ENCODE measurements at places on chromosomes 4 and X. TPM values are rescaled to one million over a fixed set of nuclear protein-coding genes. Genes with fewer than 3 reads are reported as not detected.

The FGG gene
- total RNA-seq, result not detected

The KDM5C gene
- 94.9 TPM for total RNA-seq

The ESX1 gene
- not detected for total RNA-seq

The DGKK gene
- 0.18 TPM for total RNA-seq

The SCOC gene
- 40.7 TPM for total RNA-seq

The SLC38A5 gene
- 8.8 TPM for total RNA-seq

The PAGE2 gene
- not detected for total RNA-seq

The ZXDA gene
- total RNA-seq, result not detected

The RPS3A gene
- 2,466 TPM for total RNA-seq

The F8A1 gene
- 12.7 TPM for total RNA-seq

The FOXR2 gene
- not detected for total RNA-seq

GRCh38 chrX:148372925-148373324 is 127.5 kb upstream of the AFF2 start:
- H3K27ac ChIP-seq, result no peak overlapping the region
- DNase-seq, result no peak
- H3K4me3 ChIP-seq, result no peak overlapping the region
- H3K4me1 ChIP-seq, result no peaks in the 10 kb centered on the region

DNA sequence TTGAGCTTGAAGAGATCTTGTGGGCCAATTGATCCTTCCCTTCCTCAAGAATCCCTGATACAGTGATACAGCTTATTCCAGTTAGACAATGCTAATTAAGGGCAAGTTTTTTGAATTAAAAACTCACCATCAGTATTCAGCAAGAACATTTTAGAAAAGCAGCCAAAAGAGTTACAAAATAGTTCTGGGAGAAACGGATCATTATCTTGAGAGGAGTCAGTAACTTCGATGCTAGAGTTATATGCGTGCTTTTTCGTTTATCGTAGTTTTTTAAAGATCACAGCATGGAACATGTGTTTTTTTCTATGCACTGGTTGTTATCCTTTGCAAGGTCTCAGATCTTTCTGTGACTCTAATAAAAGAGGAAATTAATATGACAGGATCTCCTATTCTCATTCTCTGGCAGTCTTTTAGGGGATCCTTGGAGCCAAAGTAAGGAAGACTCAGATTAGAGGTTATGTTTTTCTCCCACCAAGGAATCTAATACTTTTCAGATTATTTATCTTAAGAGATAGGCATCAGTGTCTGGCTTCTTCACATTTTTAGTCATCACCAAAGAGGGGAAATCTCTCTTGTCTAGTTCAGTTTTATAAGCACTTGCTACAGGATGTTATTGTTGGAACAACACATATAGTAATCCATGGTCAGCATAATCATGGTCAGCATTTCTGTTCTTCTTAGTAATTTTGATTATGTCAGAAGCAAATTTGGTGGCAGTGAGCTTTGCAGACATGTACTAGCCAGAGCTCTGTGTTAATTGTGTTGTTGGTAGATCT is 109.7 kb downstream of the PDLIM5 start:
- H3K4me3 ChIP-seq, result no peak overlapping the region
- no peak overlapping the region for H3K27ac ChIP-seq
- no peak for DNase-seq
- H3K4me1 ChIP-seq, result no peaks in the 10 kb centered on the region
- no peaks in the 10 kb centered on the region for H3K27me3 ChIP-seq
- peaks cover 6% of the 10 kb centered on the region for H3K36me3 ChIP-seq

- peaks cover 24% of the 10 kb centered on the region for H3K4me1 ChIP-seq
- H3K36me3 ChIP-seq, result no peaks in the 10 kb centered on the region
- no peaks in the 10 kb centered on the region for H3K27me3 ChIP-seq
- no peak for DNase-seq
Observed at GRCh38 chr4:158172261-158173258, at the start of gene GASK1B. GASK1B (minus strand) TSS chr4:158173025; CDS start chr4:158171375, 1,650 bp downstream.

DNA sequence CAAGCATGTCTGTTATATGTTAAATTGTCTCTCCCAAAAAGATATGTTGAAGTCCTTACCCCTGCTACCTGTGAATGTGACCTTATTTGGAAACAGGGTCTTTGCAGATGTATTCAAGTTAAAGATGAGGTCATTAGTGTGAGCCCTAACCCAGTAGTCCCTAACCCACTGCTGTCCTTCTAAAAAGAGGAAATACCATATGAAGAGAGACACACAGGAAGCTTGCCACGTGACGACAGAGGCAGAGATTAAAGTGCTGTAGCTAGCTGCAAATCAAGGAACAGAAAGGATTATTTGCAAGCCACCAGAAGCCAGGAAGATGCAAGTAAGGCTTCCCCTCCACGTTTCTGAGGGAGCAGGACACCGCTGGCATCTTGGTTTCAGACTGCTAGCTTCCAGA is 150.1 kb downstream of the HNRNPD start:
- H3K4me1 ChIP-seq, result peaks cover 8% of the 10 kb centered on the region
- H3K36me3 ChIP-seq, result no peaks in the 10 kb centered on the region
- no peak overlapping the region for H3K4me3 ChIP-seq
- H3K27ac ChIP-seq, result no peak overlapping the region

GRCh38 chr4:142563682-142564291 is 282.3 kb downstream of the INPP4B start:
- no peak overlapping the region for H3K4me3 ChIP-seq
- no peak overlapping the region for H3K27ac ChIP-seq
- peaks cover 6% of the 10 kb centered on the region for H3K36me3 ChIP-seq

- DNase-seq, result no peak
- no peaks in the 10 kb centered on the region for H3K4me1 ChIP-seq
- no peak overlapping the region for H3K27ac ChIP-seq
- peaks cover 3% of the 10 kb centered on the region for H3K36me3 ChIP-seq
- no peaks in the 10 kb centered on the region for H3K27me3 ChIP-seq
Observed at GRCh38 chr4:16869594-16870245, 28.7 kb downstream of the LDB2 start.

DNA sequence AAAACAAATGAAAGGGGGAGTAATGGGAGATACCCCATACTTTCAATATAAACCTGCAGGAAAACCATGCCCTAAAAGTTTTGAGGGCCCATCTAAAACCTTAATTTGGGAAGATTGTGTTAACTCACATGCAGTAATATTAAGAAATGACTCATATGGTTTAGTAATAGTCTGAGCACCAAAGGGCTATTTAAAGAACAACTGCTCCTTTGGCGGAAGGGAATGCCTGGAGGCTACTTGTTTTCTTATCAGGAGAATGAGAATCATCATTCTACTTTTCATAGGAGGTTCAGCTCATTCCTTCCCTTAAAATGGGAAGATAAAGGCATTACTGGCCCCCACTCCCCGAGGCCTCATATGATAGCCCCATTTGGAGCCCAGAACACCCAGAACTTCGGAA is 47.6 kb downstream of the SPIN3 start:
- no peak overlapping the region for H3K4me3 ChIP-seq
- H3K27me3 ChIP-seq, result no peaks in the 10 kb centered on the region
- H3K4me1 ChIP-seq, result no peaks in the 10 kb centered on the region
- DNase-seq, result no peak

- no peak for DNase-seq
- no peaks in the 10 kb centered on the region for H3K4me1 ChIP-seq
- H3K4me3 ChIP-seq, result no peak overlapping the region
- H3K27ac ChIP-seq, result no peak overlapping the region
- H3K27me3 ChIP-seq, result no peaks in the 10 kb centered on the region
Observed at GRCh38 chr4:66863481-66863880, 681.8 kb downstream of the CENPC start.

DNA sequence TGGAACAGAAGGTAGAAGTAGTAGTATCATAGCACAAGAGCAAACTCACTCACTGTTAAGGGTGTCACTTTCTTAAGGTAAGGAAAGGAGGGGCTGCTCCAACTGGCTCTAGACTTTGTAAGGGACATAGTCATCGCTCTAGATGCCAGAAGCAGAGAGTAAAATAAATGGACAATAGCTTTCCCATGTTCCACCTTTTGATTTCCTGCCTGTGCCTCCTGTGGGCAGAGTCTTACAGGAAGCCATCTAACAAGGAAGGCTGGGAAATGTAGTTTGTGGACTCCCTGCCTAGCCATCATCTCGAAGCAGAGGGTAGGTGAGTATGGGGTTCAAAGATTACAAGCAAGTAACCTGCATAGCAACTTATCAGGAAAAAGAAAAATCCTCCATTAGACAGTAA is 1.7 kb upstream of the METTL14 start:
- no peak overlapping the region for H3K27ac ChIP-seq
- peak overlapping the region; percentile 66 for H3K4me3 ChIP-seq
- no peaks in the 10 kb centered on the region for H3K36me3 ChIP-seq
- H3K27me3 ChIP-seq, result peaks cover 19% of the 10 kb centered on the region
- no peak for DNase-seq

DNA sequence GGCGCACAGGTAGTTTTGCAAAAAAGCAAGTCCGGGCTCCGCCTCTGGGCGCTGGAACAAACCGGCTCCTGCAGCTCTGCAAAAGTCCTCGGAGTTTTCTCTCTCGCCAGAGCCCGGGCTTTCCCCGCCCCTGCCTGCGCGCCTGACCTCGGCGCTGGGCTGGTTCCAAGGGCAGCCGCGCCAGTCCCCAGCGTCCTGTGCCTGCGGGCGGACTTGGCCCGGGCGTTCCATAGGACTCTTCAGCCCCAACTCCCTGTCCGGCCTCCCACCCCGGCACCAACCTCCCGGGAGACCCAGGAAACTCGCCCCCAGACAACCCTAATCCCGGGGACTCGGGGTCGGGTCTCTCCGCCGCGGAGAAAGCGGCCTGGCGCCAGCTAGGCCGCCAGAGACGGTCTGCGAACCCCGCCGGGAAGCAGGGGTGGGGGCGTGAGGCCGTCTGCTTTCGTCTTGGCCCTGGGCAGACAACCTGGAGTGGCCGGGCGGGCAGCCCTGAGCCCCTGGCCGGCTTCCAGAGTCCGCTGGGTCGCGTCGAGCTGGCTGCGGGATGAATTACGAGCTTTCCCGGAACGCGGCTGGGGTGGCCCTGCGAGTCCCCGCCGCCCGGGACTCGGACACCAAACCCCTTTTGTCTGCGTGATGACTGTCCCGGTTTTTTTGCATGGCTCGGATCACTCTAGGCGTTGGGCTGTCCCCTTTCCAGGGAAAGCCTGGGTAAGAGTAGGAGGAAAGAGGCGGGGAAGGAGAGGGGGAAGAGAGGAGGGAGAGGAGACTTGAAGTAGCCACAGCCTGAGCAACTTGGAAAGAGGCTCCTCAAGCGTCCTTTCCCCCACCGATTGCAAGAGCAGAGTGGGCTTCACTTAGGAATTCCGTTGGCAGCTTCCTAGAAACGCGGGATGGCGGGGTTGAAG is 916 bp downstream of the MXRA5 start:
- H3K4me3 ChIP-seq, result peak overlapping the region; percentile 86
- H3K4me1 ChIP-seq, result peaks cover 4% of the 10 kb centered on the region
- H3K27ac ChIP-seq, result no peak overlapping the region
- peaks cover 84% of the 10 kb centered on the region for H3K27me3 ChIP-seq
- DNase-seq, result peak; percentile 24

DNA sequence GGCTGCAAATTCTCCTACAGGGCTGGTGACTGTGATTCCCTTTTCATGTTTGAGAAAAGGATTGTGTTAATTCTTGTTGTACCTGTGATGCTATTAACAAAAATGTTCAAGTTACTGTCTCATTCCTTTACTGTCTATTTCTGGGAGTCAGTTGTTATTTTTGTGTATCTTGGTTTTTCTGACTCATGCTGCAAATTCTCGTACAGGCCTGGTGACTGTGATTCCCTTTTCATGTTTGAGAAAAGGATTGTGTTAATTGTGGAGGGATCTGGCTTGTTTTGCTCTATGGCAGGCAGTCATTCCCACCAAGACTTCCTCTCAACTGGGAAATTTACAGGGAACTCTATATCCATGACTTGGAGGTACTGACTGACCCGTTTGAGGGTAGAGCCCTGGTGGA is 693.4 kb upstream of the INTU start:
- H3K27me3 ChIP-seq, result no peaks in the 10 kb centered on the region
- DNase-seq, result no peak
- H3K27ac ChIP-seq, result no peak overlapping the region
- H3K36me3 ChIP-seq, result no peaks in the 10 kb centered on the region
- no peak overlapping the region for H3K4me3 ChIP-seq

DNA sequence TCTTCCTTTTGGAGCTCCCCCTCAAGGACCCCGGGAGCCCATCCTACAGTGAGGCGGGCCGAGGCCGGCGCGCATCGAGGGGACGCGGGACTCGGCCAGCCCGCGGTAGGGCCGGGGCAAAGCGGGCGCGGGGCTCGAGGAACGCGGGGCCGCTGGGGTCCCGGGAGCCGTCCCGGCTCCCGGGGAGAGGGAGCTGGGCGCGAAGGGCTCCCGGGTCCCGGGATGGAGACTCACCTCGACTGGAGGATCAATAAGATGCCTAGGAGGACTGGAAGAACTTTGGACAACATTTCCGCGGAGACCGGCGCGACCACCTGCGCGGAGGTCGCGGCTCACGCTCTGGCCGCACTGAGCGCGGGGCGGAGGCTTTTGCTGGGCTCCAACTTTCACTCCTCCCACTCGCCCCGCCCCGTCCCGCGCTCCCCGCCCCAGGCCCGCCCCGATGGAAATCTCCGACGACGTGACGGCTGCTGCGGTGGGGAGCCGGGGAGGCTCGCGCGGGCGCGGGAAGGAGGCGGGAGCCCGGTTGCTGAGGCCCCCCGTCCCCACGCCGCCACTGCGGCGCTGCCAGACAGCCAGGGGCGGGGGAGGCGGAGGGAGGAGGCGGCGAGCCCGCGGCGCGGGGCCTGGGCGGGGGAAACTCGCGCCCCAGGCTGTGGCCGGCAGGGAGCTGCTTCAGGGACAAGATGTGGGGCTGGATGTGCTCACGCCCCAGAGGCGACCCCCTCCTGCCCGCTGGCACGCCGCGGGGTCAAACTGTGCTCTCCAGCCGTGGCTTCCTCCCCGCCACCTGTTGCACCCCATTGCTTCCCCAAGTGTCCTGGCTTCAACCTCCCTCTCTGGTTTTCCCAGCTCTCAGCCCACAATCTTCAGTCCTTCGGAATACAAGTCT is at the start of gene GABRE:
GABRE (minus strand) TSS at position 341 of the 892 bp plus-strand sequence; CDS start at position 290, 51 bp downstream.
- no peak within 1 kb of the TSS for H3K27ac ChIP-seq
- H3K36me3 ChIP-seq, result no peaks in the 10 kb centered on the region
- H3K4me3 ChIP-seq, result peak within 1 kb of the TSS; percentile 25
- peak; percentile 12 for DNase-seq
- H3K4me1 ChIP-seq, result no peaks in the 10 kb centered on the region

- H3K27me3 ChIP-seq, result no peaks in the 10 kb centered on the region
- no peak for DNase-seq
- H3K4me3 ChIP-seq, result no peak overlapping the region
- peaks cover 10% of the 10 kb centered on the region for H3K4me1 ChIP-seq
Observed at GRCh38 chr4:142274137-142274536, 572.0 kb downstream of the INPP4B start.

- no peak for DNase-seq
- no peak overlapping the region for H3K4me3 ChIP-seq
- H3K27ac ChIP-seq, result no peak overlapping the region
- H3K27me3 ChIP-seq, result no peaks in the 10 kb centered on the region
- H3K4me1 ChIP-seq, result no peaks in the 10 kb centered on the region
Observed at GRCh38 chrX:10415306-10416001, 204.9 kb downstream of the MID1 start.

GRCh38 chr4:105634402-105635080 is 73.9 kb downstream of the INTS12 start:
- peaks cover 18% of the 10 kb centered on the region for H3K4me1 ChIP-seq
- H3K27me3 ChIP-seq, result peaks cover 16% of the 10 kb centered on the region
- H3K27ac ChIP-seq, result no peak overlapping the region
- no peaks in the 10 kb centered on the region for H3K36me3 ChIP-seq

Measured in neural crest cell (in vitro differentiated cells).